NCI-H2029 treated with DMSO at 0.1 percent for 48 hours (cell line): ENCODE measurements at places on chromosomes 11 and 22.

- peak; percentile 51 for DNase-seq
Measured at GRCh38 chr11:135074397-135074998, 662.5 kb upstream of the B3GAT1 start.

GRCh38 chr11:115393950-115394349, 110.3 kb downstream of the CADM1 start:
- no peak for DNase-seq

DNA sequence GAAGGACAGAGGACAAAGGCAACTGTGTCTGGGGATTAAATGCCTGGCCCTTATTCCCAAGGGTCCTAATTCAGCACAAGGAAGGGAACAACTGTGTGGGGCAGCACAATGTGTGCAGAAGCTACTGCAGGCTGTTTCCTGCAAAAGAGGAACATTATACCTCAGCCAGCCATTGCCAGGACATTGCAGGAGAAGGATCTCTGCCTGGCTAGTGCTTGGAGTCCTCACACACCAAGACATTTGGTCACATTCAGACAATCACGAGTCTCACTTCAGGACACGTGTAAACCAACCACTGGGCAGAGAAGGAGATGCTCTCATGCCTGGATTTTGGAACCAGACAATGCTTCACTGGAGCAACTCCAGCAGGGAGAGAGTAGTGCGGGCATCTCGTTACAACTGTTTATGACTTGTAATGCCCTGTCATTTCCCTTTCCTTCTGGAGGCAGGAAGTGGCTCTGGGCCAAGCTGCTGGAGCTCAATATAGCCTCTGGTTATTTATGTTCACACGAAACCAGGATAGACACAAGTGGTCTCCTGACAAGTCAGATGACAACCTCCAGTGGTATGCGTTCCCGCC, 23.9 kb upstream of the ZC3H12C start:
- peak; percentile 8 for DNase-seq

DNA sequence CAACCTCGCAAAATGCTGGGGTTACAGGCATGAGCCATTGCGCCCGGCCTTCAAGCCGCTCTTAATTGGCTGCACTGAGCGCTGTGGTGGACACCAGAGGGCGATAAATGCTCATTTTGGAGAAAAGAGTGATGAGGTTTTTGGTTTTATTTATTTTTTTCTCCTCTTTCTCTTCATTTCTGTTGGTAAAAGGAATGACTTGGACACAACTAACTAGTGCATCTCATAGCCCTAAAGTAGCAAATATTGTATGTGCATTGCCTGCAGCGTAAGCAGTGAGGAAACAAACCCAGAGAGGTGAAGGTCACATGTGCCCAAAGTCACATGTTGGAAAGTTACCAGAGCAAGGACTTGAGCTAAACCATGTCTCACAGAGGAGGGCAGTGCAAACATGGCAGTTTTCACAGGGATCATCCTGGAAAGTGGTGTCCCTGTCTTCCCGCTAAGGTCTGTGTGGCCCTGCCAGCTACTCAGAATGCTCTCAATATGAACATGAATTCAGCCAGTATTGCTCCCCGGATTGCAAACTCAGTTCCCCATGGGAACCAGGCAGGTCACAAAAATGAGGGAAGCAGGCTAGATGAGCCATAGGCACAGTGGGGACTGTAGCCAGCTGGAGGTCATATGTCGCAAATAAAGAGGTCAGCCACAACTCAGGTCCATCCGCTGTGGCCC, 8.6 kb upstream of the CD82 start:
- peak; percentile 19 for DNase-seq

- no peak for DNase-seq
Measured at GRCh38 chr22:23414727-23415489, 165.2 kb downstream of the IGLL1 start.

DNA sequence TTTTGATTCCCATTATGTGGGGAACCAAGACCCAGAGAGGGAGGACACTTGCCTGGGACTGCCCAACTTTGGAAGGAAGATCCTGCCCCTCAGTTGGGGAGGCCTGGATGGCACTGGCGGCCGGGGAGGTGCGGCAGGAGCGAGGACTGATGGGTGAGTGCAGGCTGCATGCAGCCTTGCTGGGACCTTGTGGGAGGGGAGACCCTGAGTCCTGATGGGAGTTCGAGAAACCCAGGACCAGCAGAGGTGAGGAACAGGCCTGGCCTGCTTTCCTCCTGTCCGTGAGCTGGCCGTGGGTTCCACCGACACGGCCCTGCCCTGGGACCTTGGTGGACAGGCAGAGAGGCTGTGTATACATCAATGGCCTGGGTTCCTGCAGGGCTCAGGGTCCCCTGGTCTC, 19.3 kb upstream of the SMIM38 start:
- DNase-seq, result no peak

DNA sequence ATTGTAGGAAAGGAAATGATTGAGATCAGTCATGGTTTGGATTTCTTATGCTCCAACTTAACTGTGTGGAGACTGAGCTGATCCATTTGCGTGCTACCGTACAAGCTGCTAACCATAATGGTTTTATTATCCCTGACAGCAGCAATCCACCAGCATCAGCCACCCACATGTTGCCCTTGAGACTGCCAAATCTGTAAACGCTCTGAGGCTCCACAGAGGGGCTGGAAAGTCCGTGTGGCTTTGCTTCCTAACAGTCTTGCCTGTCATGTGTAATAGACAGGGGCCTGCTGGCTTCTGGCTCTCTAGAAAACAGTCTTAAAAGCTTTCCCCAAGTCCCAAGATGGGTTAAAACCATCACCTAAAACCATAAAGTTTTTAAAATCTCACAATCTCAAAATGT, 30.1 kb downstream of the ATG16L2 start:
- DNase-seq, result no peak

DNA sequence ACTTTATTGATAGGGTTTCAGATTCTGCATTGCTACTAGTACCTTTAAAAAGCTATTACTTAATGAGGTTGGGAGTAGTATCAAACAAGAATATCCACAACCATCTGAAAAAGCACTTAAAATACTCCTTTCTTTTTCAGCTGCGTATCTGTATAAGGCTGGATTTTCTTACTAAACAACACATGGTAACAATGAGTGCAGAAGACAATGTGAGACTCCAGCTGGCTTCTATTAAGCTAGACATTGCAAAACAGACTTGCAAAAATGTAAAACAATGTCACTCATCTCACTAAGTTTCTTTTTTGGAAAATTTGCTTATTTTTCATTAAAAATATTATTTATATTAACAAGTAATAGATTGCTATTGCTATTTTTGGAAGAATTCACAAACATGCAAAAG, 132.6 kb downstream of the WNT11 start:
- no peak for DNase-seq

DNA sequence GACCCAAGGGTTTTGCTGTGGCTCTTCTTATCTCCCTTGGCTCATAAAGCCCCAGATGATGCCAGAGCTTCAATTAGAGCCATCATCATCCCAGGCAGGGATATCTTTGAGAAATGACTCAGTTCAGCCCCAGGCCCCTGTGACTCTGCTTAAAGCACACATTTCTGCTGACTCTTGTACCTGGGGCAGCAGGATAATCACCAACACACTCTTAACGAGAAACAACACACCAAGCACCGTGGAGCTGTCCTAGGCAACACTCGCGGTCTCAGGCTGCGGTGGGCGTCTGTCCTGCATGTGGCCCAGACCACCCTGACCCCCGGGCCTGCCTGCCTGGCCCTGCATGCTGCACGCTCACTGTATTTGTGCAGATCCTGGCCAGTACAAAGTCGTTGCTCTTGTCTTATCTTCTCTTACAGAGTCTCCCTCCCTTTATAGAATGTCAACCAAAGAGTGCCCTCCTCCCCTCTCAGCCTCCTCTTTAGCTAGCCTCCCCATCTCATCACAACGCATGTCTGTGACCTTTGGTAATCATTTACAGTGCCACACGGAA, 114.2 kb upstream of the PARVA start:
- DNase-seq, result no peak

DNA sequence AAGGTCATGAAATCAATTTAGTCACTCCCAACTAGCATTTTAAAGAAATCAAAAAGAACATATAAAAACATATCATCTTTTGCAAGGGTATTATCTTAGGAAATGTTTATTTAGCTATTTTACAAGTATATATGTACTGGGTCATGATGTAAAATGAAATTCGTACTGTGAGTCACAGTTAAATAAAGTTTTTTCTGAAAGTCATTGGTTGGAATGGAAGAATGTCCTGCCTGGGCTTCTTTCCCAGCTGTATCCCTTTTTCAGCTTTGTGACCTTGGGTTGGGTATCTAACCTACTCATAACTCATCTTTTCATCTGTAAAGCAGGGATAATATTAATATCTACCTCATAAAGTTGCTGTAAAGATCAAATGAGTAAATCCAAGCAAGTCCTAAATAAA, 15.7 kb downstream of the FDX1 start:
- no peak for DNase-seq

- no peak for DNase-seq
Measured at GRCh38 chr11:4748438-4748837, 21.3 kb downstream of the OR51F1 start.

GRCh38 chr11:134024420-134025081, 44.3 kb upstream of the JAM3 start:
- DNase-seq, result no peak

GRCh38 chr22:25282671-25283561, 63.5 kb downstream of the CRYBB2 start:
- no peak for DNase-seq

- no peak for DNase-seq
Measured at GRCh38 chr11:76155500-76156227, 50.6 kb downstream of the WNT11 start.

DNA sequence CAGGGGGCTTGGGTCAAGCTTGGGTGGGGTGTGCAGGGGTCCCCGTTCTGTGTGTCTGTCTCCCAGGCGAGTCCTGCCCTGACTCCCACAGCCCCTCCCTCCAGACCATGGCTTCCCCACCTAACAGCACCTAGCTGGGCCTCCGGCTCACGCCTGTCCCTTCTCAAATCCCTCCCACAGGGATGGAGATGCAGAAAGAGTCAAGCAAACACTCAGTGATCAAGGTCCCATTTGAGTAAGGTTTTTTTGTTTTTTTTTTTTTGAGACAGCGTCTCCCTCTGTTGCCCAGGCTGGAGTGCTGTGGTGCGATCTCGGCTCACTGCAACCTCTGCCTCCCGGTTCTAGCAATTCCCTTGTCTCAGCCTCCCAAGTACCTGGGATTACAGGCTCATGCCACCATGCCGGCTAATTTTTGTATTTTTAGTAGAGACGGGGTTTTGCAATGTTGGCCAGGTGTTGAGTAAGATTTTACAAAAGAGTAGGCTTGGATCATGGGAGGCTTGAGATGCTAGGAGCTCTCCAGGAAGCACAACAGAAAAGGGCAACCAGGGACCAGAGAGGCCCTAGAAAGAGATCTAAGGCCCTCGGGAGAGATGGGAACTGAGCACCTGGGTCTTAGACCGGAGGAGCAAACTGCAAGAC, 5.7 kb downstream of the APOBEC3D start:
- DNase-seq, result no peak

DNA sequence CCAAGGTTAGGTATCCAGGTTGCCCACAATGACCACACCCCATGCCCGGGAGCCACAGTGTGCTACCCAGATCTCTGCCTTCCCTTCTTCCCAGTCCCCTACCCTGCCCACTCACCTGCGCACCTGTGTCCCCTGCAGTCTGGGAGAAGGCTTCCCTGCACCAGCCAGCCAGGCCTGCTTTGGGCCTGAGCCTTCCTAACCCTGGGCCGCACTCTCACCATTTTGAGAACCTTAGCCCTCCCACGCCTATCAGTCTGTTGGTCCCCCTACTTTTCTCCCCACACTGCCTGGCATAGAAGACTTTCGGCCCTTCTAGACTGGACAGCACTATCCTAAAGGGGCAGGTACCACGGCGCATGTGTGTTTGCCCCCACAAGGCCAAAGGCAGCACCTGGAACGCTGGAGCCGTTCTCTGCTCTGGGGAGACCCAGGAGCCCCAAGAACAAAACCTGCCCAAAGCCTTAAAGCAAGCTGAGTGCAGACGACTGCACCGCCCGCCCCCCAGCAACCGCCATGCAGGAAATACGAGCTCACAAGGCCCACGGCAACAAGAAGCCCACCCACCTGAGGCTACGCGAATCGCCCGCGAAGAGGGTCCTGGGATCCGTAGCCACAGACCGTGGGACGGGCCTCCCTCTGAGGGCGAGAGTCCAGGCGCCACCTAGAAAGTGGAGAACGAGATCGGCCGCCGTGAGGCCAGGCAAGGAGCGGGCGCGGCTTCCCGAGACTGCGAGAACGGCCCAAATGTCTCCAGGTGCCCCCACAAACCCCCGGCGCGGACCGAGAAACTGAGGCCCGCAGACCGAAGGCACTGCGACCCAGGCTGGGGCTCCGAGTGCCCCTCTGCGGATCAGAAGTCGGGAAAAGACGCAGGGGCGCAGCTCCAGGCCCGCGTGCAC, 546 bp downstream of the GNB1L start:
- DNase-seq, result no peak

DNA sequence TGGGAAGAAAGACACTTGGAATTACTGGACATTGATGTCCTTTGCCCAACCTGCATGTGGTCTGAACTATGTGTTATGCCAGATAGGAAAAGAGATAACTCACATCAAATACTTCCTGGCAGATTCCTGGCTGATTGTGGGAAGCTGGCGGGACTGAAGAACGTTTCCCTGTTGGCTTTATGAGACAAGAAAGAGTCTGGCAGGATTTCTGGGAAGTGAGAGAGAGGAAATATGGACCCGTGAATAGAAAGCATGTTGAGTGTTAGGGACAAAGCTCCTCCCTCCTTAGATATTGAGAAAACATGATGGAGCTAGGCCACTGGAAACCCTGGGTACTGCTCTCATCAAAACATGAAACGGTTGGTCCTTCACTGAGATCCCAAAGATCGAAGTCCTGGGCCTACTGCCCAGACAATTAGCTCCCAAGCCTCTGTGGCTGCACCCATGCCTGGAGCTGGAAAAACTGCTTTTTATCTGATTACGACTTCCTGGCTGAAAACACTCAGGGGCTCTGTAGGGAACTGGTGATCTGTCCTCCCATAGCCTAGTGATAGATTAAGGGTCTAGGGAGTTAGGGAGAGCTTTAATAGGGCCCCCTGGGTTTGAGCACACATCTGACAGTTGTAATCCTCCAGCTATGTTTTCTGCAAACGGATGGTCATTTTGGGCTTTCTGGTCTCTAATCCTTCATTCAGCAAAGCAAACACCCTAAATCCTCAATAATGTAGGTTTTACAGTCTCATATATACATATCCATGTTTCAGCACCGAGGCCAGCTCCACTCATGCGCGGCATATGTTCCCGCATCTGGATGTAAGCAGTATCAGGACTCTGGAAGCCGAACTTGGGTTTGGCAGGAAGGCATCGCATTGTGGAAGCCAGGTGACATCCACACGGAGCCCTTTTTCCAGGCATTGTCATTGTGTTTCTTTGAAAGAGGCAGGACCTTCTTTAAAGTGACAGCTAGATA, 6.1 kb upstream of the B3GAT1 start:
- DNase-seq, result no peak

DNA sequence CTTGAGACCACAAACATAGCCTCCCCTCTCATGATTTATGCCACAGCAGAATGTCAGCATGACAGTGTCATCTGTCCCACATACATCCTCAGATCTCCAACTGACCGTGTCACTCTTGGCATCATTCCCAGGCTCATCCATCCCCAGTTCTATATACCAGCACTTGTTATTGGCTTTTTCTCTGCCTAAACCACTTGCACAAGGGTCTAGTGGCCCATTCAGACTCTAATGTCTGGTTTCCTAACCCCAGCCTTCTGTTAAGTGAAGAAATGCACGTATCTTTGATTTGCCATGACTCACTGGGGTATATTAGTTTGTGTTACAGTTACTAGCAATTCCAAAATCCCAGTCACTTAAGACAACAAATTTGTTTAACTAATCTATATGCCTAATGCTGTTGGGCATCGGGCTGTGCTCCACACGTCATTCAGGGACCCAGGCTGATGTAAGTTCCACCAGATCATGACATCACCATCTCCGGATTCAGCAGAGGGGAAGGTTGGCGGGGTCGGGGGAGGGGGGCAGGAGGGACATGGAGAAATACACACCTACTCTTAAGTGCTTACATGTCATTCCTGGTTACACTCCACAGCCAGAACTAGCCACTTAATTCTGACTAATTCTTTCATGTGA, 517.4 kb downstream of the BUD13 start:
- peak; percentile 84 for DNase-seq
